ENCODE measurements at places on chromosomes 2 and 18. TPM values are rescaled to one million over a fixed set of nuclear protein-coding genes. Genes with fewer than 3 reads are reported as not detected.

- H3K4me3 ChIP-seq: no peak overlapping the region
- no peak overlapping the region for H3K27ac ChIP-seq
- H3K27me3 ChIP-seq: no peaks in the 10 kb centered on the region
- H3K4me1 ChIP-seq: peaks cover 14% of the 10 kb centered on the region
- no peak for DNase-seq
Observed at GRCh38 chr2:190599073-190599472, 49.8 kb upstream of the NAB1 start.

DNA sequence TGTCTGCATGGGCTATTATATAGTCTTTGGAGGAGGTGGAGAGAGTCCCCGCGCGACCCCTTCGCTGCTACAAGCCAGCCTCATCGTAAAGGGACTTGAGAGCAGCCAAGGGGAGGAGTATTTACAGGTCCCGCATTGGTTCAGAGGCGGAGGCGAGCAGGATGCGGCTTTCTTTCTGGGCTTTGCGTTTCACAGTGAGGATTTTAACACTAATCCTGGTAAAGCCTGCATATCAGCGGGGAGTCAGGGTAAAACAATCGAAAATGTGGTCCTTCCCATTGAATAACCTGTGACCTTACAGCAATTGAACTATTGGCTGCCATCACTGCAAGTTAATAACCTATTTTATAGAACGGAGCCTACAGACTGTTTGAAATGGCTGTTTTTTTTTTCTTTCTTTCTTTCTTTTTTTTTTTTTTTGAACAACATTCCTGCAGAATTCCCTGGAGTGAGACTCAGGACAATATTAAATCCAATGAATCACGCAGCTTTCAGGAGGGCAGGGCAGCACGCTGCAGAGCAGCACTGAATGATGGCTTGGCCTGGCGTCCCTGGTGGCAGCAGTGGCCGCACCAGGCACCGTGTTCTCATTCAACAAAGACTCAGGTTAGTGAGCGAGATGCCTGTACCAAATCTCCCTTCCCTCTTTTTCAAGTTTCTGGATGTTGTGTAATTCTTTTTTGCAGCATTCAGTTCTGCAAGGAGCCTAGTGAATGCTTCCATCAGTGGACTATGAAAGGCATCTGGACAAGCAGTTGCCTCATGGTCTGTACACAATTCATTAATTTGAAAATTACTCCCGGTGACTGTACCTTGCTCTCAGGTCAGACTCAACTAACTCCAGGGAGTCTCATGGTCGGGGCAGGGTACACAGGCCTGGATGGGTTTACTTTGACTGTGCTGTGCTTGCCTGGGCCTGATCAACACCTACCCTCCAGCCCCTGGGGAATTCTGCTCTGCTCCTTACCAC, 19.8 kb downstream of the SMIM21 start:
- H3K36me3 ChIP-seq: no peaks in the 10 kb centered on the region
- no peak for DNase-seq
- H3K27me3 ChIP-seq: peaks cover 2% of the 10 kb centered on the region
- H3K27ac ChIP-seq: no peak overlapping the region
- no peak overlapping the region for H3K4me3 ChIP-seq
- peaks cover 4% of the 10 kb centered on the region for H3K4me1 ChIP-seq

The TDRD15 gene
- total RNA-seq: not detected

The LHCGR gene
- total RNA-seq: not detected
